ENCODE measurements at places on chromosomes 7 and 10. TPM values are rescaled to one million over a fixed set of nuclear protein-coding genes. Genes with fewer than 3 reads are reported as not detected.

Gene TMEM236
- total RNA-seq, result 0.08 TPM

Gene ARHGEF35
- total RNA-seq, result 0.21 TPM

Gene INHBA
- total RNA-seq, result 3.5 TPM

Gene AVPI1
- total RNA-seq, result 8.6 TPM

Gene NAMPT
- total RNA-seq, result 155 TPM

Gene ALOX5
- 0.73 TPM for total RNA-seq

Gene HYAL4
- total RNA-seq, result 0.19 TPM

Gene UNCX
- 0.14 TPM for total RNA-seq

Gene PALD1
- 1.9 TPM for total RNA-seq

Gene PSMC2
- total RNA-seq, result 123 TPM

Gene ADGRA1
- total RNA-seq, result 2.3 TPM

Gene LIPF
- total RNA-seq, result not detected

Gene DENND2A
- 53.7 TPM for total RNA-seq

Gene ASB10
- total RNA-seq, result not detected

Gene VWC2
- total RNA-seq, result 0.45 TPM

Gene ASAH2
- total RNA-seq, result 1.5 TPM

Gene SH2D4B
- total RNA-seq, result 0.31 TPM

Gene TCAF2
- 2.6 TPM for total RNA-seq

Gene CYP3A7
- total RNA-seq, result not detected

Gene PAPSS2
- total RNA-seq, result 1.2 TPM

Gene CXCL12
- 8.4 TPM for total RNA-seq

Gene SUN3
- 1.6 TPM for total RNA-seq

Gene LRRC17
- 1.1 TPM for total RNA-seq
